ENCODE measurements at places on chromosomes 16 and 17.

- DNase-seq: no peak
Observed at GRCh38 chr16:88624977-88625576, 13.3 kb upstream of the IL17C start.

GRCh38 chr17:48901241-48901640 is 7.0 kb upstream of the UBE2Z start:
- no peak for DNase-seq

DNA sequence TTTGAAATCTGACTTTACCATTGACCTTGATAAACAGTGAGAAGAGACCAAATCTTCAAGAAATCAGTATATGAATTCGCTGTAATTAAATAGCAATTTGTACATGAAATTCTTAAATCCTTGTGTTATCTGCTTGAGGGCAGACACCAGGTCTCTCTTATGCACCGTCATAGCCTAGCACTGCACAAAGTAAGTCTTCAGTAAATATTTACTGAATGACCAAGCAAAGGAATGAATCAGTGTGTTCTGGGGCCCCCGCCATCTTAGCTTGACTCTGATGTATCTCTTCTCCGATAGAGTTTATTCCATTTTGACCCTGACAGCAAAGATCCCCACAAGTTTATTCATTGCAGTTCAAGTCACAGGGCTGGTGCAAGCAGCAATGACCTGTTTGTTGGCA is 328.0 kb downstream of the TMEM114 start:
- DNase-seq: no peak

GRCh38 chr16:56603589-56603988 is 4.8 kb upstream of the MT2A start:
- DNase-seq: no peak

DNA sequence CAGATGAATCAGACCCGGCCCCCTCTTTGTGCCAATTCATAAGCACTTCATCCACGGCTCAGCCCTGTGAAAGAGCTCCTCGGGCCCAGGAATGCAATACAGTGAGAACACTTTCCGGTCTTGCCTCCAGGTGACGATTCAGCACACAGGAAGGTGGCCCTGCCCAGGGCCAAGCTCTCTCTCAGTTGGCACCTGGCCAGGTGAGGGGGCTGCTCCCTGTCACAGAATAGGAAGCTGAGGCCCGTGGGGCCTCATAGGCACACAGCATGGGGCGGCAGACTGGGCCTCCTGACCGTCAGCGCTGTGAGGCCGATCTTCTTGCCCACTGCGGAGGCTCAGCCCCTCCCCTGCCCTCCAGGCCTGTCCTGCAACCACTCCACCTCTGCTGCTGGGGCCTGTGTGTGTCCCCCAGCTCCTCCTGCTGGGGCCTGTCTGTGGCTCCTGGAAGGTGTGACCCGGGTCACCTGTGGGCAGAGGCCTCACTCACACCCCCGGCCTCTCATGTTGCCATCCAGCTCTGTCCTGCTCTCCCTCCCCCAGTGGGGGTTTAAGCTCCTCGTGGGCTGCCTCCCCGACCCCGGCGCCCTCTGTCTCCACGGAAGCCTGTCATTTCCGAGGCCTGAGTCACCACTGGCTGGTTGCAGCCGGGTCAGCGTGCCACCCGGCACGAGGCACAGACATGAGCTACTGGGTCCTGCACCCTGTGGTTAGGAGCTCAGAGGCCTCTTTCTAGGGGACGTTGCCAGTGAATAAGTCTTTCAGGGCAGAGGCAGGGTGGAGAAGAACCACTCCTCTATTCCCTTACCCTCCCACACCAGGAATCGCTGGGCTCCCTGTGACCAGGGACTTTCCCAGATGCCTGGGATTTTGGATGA is 114.4 kb downstream of the SEC14L1 start:
- no peak for DNase-seq

DNA sequence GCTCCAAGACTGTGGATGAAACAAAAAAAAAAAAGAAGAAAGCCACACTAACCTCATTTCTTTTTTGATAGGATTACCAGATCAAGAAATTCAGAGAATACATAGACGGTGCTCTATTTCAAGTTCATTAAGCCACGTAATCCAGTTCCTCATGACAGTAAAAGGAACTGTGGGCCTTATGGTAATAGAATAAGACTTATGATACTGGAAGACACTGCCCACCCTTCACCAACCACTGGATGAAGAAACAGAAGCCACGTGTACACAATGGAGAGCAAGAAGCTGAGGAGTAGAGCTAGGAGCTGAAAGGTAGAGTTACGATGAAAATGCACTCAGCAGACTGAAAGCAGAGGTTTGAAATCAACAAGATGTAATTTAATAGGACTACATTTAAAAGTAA is 11.2 kb downstream of the NCBP3 start:
- no peak for DNase-seq

DNA sequence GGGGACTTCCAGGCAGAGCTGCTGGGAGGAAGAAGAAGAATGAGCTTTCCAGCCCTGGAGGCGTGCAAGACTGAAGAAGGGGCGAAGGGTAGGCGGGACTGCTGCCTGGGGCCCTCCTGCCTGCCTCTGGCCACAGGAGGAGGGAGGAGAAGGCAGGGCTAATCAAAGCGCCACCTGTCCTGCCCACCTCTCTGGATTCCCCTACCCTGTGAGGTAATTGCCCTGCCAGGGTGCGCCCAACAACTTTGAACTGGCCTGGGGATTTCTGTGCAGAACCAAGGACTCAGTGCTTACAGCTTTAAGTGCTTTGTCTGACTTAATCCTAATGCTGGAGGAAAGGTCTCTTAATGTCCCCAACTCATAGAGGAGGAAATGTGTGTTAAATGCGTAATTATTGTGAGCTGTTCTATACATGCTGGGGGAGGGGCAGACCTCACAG is at the start of gene NOXO1:
Gene NOXO1 (minus strand): TSS at position 72 of the 439 bp plus-strand sequence. CDS start 290 bp downstream, outside the sequence.
- no peak for DNase-seq

DNA sequence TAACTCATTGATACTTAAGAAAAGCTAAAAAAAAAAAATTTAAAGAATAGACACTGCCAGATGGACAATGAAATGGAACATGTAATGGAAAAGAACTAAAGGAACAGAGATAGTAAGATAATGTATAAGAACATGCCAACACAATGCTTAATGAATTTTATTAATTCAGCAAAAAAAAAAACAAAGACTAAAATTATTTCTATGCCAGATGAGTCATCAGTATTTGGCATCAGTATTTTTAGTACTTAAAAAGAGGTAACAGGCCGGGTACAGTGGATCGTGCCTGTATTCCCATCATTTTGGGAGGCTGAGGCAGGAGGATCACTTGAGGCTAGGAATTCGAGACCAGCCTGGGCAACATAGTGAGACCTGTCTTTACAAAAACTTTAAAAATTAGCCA is 168.5 kb downstream of the CYB561 start:
- no peak for DNase-seq

DNA sequence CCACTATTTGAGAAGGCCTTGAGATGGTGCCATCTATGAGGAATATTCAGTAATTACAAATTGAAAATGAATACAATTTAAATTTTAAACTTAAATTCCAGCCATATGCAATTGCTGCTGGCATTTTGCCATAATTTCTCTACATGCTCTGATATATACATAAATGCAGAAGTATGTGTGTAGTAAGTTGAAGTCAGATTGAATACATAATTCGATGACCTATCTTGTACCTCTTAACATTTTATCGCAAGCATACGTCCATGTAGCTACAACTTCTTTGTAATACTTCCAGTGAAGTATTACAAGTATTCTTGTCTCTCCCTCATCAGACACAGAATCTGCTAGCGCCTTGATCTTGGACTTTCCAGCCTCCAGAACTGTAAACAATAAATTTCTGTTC is 26.0 kb downstream of the CDH11 start:
- DNase-seq: no peak
